CD4-positive, alpha-beta T cell treated with Interleukin-1 beta for 1 hour (primary cell): ENCODE measurements at places on chromosomes 16 and 17.
A peak's percentile ranks its signal among the peaks of the same experiment; 100 is the strongest.

- no peak for DNase-seq
These were observed 58.4 kb upstream of the MARCHF10 start for GRCh38 chr17:62866471-62866870.

- DNase-seq: no peak
These were observed 25.7 kb downstream of the CLEC16A start for GRCh38 chr16:10970065-10970464.

GRCh38 chr17:16215965-16216316 lies 607 bp upstream of the NCOR1 start:
- no peak for DNase-seq

DNA sequence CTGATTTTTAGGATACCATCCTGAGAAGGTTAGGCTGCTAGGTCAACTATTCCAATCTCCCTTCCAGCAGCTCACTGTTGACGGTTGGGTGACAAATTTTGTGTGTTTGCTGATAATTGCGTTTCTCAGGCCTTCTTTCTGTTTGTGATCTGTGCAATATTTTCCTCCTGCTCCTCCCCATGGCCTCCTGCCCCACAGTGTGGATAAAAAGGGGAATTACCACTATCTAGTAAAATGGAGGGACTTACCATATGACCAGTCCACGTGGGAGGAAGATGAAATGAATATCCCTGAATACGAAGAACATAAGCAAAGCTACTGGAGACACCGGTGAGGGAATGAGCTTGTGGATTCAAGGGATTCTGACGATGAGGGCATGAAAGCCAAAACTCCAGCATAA lies 9.2 kb downstream of the CHD3 start:
- DNase-seq: peak; percentile 49

GRCh38 chr16:15035163-15035729 lies 20.6 kb downstream of the NTAN1 start:
- DNase-seq: no peak

DNA sequence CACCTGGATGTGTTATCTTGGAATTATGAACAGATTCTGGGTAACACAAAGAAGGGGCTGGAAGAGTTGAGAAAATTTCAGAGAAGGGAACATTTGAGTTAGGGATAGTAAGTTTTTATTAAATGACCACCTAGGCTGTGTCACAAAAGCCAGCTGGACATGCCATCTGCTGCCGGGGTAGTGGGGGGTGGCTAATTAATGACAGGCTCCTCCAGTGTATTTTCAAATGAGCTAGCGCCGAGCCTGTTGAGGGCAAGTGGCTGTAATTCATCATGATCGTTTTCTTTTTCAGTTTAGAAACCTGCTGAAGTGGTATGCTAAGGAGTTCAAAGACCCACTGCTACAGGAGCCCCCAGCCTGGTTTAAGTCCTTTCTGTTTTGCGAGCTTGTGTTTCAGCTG lies 6.2 kb downstream of the TMEM97 start:
- DNase-seq: no peak

GRCh38 chr16:52398491-52398960 lies 148.4 kb downstream of the TOX3 start:
- DNase-seq: no peak

- DNase-seq: peak; percentile 71
These were observed 63.5 kb upstream of the PLCG2 start for GRCh38 chr16:81715358-81716196.

- no peak for DNase-seq
These were observed 1747.9 kb downstream of the TP53TG3F start for GRCh38 chr16:35207059-35207999.

GRCh38 chr17:58813712-58814111 lies 58.1 kb downstream of the PPM1E start:
- DNase-seq: no peak

DNA sequence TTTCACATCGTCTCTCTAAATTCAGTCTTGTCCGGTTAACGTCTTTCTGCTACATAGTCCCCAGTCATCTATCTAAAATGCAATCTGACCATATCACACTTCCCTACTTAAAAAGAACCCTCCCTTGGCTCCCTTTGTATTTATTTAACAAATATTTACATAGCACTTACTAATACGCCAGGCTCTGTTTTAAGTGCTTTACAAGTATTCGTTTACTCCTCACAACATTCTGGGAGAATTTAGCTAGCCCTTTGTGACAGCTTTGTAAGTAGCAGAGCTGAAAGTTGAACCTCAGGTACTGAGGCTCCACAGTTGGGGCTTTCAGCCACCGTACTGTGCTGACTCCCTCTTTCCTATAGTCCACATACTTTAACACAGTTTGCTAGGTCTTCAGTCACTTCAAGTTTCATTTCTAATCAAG lies 9.2 kb downstream of the PAFAH1B1 start:
- DNase-seq: no peak

GRCh38 chr17:77370586-77370985 lies 229.8 kb downstream of the SEC14L1 start:
- DNase-seq: no peak

- no peak for DNase-seq
These were observed 29.6 kb downstream of the NTN1 start for GRCh38 chr17:9050801-9051401.
